ENCODE measurements at places on chromosomes 11 and 22.

GRCh38 chr22:24965822-24966626, 13.5 kb downstream of the KIAA1671 start:
- no peak for DNase-seq

GRCh38 chr11:125519256-125519655, 23.2 kb upstream of the FEZ1 start:
- DNase-seq = no peak

DNA sequence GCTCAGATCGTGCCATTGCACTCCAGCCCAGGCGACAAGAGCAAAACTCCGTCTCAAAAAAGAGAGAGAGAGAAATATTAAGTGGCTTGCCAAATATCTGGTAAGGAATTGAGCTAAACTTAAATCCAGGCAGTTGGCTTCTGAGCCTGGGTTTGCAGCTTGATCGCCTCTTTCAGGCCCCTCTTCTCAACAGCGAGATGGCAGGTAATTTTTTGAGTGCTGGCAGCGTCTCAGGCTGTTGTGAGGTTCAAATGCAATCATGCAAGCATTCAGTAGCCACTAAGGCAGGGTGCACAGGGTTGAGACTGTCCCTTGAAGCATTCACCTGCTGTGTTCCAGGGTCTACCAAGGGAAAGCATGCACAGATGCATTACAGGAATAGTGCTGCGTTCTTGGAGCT, 670 bp upstream of the CTSF start:
- no peak for DNase-seq

GRCh38 chr11:65362320-65362931, 7.9 kb downstream of the TIGD3 start:
- no peak for DNase-seq

GRCh38 chr11:65084598-65085375, 765 bp downstream of the ZFPL1 start:
- no peak for DNase-seq

- DNase-seq = no peak
These were observed 7.0 kb downstream of the PRDX5 start for GRCh38 chr11:64324692-64325469.

Data from AG04449 (cell line).